ENCODE measurements at places on chromosomes 5 and 9. TPM values are rescaled to one million over a fixed set of nuclear protein-coding genes. Genes with fewer than 3 reads are reported as not detected.

DNA sequence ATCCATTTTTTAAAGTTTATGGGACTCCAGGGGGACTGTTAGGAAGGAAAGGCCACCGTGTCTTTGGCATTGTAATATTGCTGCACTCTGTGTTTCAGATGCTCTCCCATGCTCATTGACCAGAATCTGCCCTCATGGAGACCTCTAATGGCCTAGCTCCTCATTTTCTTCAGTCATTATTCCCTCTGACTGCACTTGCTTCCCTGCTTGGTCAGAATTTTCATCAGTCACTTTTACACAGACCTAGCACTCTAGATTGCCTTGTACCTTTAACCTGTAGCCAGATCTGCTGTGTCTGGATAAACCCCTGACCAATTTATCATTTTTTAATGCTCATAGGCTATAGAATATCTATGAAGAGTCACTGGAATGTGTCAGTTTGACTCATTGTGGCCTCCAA, 155.5 kb upstream of the NUDT12 start:
- DNase-seq = no peak

DNA sequence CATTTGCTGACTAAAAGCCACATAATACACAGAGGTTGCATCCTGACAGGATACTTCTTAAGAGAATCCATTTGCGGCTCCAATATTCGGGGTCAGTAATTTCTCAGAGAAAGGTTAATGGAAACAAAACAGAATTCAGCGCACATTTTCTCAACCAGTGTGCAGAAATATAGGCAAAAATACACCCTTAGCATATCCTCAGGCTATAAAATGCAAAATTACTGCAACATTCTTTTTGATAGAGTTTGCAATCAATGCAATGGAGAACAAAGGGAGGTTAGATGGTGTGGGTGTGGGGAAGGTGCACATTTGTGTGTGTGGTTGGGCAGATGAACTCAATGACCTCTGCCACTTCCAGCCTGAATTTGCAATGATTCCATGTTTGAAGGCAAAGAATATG, 35.4 kb upstream of the ACO1 start:
- no peak for DNase-seq

GRCh38 chr5:67165526-67166459, 30.8 kb downstream of the CD180 start:
- DNase-seq = peak; percentile 73

DNA sequence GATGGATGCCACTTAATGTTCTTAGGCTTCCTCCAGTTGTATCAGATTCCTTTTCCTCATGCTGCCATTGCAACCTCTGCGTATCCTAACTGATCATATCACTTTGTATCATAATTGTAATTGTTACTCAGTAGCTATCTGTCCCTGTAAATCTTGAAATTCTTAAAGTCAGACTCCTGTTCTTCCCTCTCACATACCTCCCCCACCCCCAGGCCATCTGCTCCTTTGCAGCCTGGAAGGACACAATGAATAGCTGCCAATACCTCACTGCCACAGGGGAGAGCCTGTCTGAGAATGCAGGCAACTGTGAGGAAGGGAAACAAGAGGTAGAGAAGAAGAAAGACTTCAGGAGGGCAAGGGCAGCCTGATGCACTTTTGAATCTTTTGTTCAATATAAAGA, 228.5 kb downstream of the ENC1 start:
- no peak for DNase-seq

Gene FOXD4
- total RNA-seq = not detected

DNA sequence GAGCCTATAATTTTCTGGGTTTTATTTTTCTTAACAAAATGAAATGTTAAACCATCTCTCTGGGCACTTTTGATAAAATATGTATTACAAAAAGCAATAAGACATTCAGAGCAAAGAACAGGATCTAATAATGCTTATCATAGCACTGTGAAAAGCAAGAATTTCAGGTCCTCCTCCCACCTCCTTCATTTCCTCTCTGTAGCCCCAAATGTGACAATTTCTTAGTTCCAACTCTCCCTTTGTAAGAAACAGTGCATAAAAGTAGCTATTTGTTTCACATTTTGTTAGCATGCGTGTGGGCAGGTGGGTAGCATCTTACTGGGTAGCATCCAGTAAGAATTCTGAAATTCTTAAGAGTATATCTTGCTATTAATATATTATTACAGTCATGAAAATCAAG, 130.9 kb upstream of the RASA1 start:
- DNase-seq = no peak

GRCh38 chr5:81604193-81604592, 146.7 kb downstream of the SSBP2 start:
- no peak for DNase-seq

Gene BNC2
- 1.7 TPM for total RNA-seq

DNA sequence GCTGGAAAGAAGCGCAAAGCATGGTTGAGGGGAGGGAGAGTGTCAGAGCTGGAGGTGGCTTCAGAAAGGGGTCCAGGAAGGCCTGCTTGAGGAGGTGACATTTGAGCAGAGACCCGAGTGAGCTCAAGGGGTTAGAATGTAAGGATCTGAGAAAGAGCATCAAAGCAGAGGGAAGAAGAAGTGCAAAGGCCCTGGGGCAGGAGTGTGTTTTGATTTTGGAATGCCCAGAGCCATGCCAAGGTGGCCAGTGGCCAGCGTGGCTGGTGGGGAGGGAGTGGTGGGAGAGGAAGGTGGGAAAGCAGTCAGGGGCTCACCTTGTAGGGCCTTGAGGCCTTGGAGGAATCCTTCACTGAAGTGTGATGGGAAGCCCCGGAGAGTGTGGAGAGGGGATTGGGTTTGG, 15.4 kb downstream of the FGF18 start:
- DNase-seq = no peak

Gene TARS1
- total RNA-seq = 40.4 TPM

Gene LRRC14B
- not detected for total RNA-seq

Gene PCDHGB5
- 16.8 TPM for total RNA-seq

DNA sequence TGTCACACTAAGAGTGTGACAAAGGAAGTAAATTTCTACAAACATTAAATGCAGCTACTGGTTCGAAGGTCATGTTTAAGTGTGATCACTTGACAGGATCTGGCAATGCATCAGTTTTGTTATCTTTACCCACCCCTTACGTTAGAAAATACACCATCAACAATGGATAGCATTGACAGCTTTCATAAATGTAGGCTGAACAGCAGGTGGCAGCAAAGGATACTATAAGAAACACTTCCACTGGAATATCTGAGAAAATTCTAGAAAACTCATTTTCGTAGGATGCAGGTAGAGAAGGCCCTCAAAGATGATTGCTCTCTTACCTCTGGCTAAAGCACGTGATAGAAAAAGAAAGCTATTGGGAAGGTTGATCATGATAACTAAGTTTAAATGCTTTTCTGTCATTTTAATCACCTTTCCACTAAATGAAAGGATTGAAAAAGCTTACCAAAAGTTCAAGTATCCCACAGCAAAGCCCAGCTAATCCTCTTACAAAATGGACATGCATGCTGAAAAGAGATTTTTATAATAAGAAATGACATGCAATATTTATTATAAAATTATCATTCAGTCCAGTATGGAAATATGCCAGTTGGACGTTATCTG, 292.5 kb downstream of the PARP8 start:
- DNase-seq = no peak

Gene SELENOP
- 217 TPM for total RNA-seq

GRCh38 chr5:33936381-33937016, at the start of gene RXFP3:
TSS of gene RXFP3 (plus strand) at chr5:33936386. CDS start at chr5:33936741, 355 bp downstream.
- DNase-seq = no peak

DNA sequence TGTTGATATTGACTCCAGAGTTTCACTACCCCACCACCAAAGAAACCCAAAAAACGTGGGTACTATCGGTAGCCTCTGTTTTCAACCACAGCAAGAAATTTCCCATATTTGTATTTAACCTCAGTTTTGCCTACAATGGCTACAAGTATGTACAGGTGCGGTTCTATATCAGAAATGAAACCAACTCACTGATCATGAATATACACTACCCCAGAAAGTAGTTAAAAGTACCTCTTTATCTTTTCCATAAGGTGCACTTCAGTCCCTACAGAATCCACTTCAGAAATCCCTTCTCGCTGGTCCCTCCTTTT, 140.6 kb upstream of the SLC12A2 start:
- no peak for DNase-seq

DNA sequence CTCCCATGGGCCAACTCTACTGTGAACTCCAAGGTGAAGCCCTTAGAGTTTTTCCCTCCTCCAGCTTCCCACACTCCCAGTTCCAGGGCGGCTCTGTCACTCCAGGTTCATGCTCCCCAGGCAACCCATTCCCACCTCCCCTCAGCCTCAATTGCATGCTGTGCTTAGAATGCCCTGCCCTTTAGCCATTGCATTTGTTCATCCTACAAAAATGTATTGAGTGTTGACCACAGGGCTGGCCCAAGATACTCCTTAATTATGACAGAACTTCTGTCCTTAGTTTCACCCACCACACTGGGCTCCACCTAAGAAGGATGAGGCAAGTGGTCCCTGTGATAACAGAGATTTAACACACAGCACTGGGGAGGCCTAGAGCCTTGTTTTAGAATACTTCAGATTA, 236.1 kb downstream of the ADAMTSL1 start:
- DNase-seq = no peak

DNA sequence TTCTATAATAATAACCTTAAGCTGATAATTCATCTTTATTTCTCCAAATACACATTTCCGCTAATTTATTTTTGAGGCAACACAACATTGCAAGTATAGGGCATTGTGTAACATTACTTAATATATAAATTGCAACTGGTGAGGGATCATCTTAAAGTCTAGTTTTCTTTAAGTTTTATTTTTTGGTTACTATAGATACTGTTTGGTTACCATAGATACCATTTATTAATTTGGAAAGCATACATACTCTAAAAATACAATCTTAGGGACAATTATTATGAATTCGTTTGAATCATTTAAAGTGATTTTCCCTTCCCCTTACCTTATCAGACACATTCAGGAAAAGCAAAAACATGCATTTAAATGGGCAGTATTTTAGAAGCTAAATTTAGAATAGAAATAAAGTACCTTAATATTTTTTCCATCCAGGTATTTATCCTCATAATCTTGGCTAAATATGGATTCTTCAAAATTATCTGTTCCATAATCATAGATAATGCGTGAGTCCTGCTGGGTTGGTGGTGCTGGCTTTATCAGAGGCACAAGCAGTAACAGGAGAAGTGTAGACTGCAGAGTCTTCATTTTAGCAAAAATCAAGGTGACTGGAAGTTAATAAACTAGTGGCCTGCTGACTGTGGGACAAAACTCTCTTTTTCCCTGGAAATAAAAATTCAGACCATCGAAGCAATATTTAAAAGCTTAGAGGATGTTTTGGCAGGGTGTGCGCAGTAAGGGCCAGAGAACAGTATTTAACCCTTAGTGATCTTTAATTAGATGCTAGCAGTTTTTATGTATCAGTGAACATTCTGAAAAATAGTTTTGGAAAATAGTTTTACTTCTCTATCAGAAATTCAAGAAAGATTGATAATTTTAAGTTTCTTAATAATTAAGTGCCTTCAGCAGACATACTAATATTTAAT, 1.3 kb downstream of the OGN start:
- no peak for DNase-seq

DNA sequence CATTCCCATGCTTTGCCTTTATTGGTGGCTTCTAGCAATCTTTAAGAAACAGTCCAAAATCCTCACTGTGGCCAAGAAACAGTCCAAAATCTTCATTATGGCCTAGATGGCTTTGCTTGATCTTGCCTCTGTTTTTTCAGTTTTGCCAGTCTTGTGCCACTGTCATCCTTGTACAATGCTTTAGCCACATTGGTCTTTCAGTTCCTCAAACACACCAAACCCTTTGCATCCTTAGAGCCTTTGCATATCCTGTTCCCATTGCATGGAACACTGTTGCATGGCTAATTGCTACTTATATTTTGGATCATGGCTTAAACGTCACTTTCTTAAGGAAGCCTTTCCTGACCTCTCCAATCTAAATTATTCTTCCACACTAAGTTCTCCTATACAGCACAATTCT, 22.1 kb downstream of the MRRF start:
- DNase-seq = no peak

Gene ANKRD20A1
- not detected for total RNA-seq

DNA sequence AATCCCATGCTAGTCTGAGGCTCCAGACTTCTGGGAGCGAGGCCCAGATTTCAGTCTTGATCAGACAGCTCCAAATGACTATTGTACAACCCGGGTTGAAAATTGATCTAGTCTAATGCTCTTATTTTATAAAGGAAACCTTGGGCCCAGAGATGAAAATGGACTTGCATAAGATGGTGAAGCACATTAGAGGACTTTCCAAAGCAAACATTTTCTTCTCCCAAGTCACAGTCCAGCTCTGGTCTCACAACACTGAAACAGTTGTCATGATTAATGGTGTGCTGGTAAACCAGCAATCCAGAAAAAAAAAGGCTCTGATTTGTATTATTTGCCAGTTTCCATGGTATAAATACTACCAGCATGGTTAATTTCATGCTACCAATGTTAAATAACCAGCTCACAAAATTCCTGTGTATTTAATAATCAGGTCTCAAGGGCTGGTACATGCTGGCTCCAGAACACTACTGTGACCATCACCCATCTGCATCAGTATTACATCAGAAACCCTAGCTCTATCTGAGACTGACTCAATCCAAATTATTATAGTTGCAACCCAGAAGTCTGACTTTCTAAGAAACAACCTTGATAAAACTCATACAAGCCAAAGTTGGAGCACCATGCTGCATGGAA, 32.5 kb upstream of the ABLIM3 start:
- DNase-seq = no peak

GRCh38 chr9:107789001-107789700, 299.6 kb upstream of the KLF4 start:
- DNase-seq = no peak

Gene CDC20B
- not detected for total RNA-seq

GRCh38 chr5:110262749-110263148, 463.7 kb downstream of the TMEM232 start:
- DNase-seq = no peak

Gene SMIM33
- not detected for total RNA-seq

Gene TCERG1
- 33.8 TPM for total RNA-seq

DNA sequence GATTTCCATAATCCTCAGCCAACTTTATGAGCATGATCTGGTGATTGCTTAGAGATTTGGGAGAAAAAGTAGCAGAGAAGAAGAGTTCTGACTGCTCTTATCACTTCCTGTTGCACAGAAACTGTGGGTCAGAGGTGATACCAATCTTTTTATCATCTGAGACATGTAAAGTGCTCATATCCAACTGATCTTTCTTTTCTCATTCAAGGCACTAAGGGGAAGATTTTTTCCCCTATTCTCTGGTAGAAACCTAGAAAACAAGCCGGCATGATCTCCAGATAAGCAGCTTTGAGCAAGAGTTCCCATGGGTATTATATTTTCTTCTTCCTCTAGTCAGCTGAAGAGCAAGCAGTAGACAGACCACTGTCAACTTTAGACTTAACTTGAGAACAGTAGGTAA, 29.0 kb upstream of the GPR150 start:
- DNase-seq = no peak

Gene FBP1
- 12.1 TPM for total RNA-seq

- no peak for DNase-seq
Measured at GRCh38 chr9:106862821-106863720, at the start of gene ZNF462. TSS of gene ZNF462 (plus strand) at chr9:106863166. CDS start at chr9:106923384, 60,218 bp downstream.

GRCh38 chr5:135660826-135661575, 82.2 kb upstream of the CXCL14 start:
- no peak for DNase-seq

- DNase-seq = peak; percentile 29
Measured at GRCh38 chr9:19493174-19493811, 84.5 kb downstream of the ACER2 start.

GRCh38 chr9:18911714-18912342, 121.2 kb downstream of the SAXO1 start:
- peak; percentile 39 for DNase-seq

Gene NFIL3
- 32.7 TPM for total RNA-seq

GRCh38 chr9:96086936-96087571, 211.6 kb downstream of the ERCC6L2 start:
- DNase-seq = peak; percentile 42

GRCh38 chr9:119284587-119285337, 84.5 kb downstream of the BRINP1 start:
- DNase-seq = no peak
